ENCODE measurements at places on chromosomes 16 and 17.
A peak's percentile ranks its signal among the peaks of the same experiment; 100 is the strongest.

- no peak overlapping the region for H3K27ac ChIP-seq
- no peaks in the 10 kb centered on the region for H3K36me3 ChIP-seq
- H3K4me3 ChIP-seq: no peak overlapping the region
- H3K4me1 ChIP-seq: no peaks in the 10 kb centered on the region
- no peaks in the 10 kb centered on the region for H3K27me3 ChIP-seq
These were observed 327.9 kb downstream of the SLC39A11 start for GRCh38 chr17:72764632-72765041.

GRCh38 chr16:17076092-17076754, 394.5 kb downstream of the XYLT1 start:
- no peak for DNase-seq
- H3K27ac ChIP-seq: no peak overlapping the region
- peaks cover under 1% of the 10 kb centered on the region for H3K4me1 ChIP-seq
- no peaks in the 10 kb centered on the region for H3K36me3 ChIP-seq
- no peaks in the 10 kb centered on the region for H3K27me3 ChIP-seq

- no peak for DNase-seq
- no peak overlapping the region for H3K4me3 ChIP-seq
- no peaks in the 10 kb centered on the region for H3K27me3 ChIP-seq
- H3K27ac ChIP-seq: no peak overlapping the region
- H3K36me3 ChIP-seq: no peaks in the 10 kb centered on the region
- H3K4me1 ChIP-seq: no peaks in the 10 kb centered on the region
These were observed 48.7 kb downstream of the CDH8 start for GRCh38 chr16:61987474-61988012.

GRCh38 chr16:89944773-89945172, 3.8 kb upstream of the DEF8 start:
- H3K36me3 ChIP-seq: no peaks in the 10 kb centered on the region
- no peak overlapping the region for H3K4me3 ChIP-seq
- peaks cover 6% of the 10 kb centered on the region for H3K4me1 ChIP-seq
- H3K27ac ChIP-seq: no peak overlapping the region

DNA sequence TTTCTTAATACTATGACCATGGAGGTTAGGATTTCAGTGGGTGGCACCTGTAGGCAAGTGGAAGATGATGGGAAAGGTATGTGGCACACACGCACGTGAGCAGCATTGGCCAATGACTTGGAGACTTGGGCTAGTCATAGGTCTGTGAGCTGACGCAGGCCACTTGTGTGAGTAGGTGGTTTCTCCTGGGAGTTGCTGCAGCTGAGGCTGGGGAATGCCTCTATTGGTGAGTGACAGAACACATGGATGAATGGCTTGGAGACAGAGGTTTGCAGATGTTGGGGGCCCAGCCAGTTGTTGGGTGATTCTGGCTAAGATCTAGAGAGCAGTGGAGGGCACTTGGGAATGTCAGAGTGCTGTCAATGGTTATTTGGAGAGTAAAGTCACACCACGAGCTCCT, 64.1 kb downstream of the MARF1 start:
- H3K27ac ChIP-seq: no peak overlapping the region
- H3K27me3 ChIP-seq: no peaks in the 10 kb centered on the region
- no peaks in the 10 kb centered on the region for H3K36me3 ChIP-seq

- no peak overlapping the region for H3K4me3 ChIP-seq
- no peak for DNase-seq
- no peak overlapping the region for H3K27ac ChIP-seq
These were observed 345.3 kb downstream of the FOXL1 start for GRCh38 chr16:86923656-86924055.

- no peaks in the 10 kb centered on the region for H3K36me3 ChIP-seq
- peaks cover 73% of the 10 kb centered on the region for H3K4me1 ChIP-seq
- peak; percentile 52 for DNase-seq
These were observed 1.9 kb downstream of the MNT start for GRCh38 chr17:2398655-2399571.

DNA sequence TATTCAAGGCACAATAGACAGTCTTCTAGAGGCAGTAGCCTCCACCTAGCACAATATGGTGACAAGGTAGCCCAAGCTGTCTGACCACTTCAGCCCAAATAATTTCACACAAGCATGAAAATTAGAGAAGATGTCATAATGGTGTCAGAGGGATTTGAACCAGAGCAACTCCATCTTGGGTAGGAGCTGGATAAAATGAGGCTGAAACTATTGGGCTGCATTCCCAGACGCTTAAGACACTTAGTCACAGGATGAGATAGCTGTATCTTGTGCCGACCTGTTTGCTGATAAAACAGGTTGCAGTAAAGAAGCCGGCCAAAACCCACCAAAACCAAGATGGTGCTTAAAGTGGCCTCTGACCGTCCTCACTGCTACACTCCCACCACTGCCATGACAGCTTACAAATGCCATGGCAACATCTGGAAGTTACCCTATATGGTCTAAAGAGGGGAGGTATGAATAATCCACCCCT, 192.6 kb downstream of the CPPED1 start:
- no peak overlapping the region for H3K27ac ChIP-seq
- no peak overlapping the region for H3K4me3 ChIP-seq
- H3K36me3 ChIP-seq: no peaks in the 10 kb centered on the region
- H3K27me3 ChIP-seq: no peaks in the 10 kb centered on the region
- no peak for DNase-seq
- peaks cover 14% of the 10 kb centered on the region for H3K4me1 ChIP-seq

- H3K27ac ChIP-seq: no peak overlapping the region
- no peaks in the 10 kb centered on the region for H3K27me3 ChIP-seq
These were observed 130.3 kb downstream of the RAB11FIP4 start for GRCh38 chr17:31521632-31522283.
